Cardiac fibroblast (primary cell): ENCODE measurements at places on chromosomes 3 and 15.

DNA sequence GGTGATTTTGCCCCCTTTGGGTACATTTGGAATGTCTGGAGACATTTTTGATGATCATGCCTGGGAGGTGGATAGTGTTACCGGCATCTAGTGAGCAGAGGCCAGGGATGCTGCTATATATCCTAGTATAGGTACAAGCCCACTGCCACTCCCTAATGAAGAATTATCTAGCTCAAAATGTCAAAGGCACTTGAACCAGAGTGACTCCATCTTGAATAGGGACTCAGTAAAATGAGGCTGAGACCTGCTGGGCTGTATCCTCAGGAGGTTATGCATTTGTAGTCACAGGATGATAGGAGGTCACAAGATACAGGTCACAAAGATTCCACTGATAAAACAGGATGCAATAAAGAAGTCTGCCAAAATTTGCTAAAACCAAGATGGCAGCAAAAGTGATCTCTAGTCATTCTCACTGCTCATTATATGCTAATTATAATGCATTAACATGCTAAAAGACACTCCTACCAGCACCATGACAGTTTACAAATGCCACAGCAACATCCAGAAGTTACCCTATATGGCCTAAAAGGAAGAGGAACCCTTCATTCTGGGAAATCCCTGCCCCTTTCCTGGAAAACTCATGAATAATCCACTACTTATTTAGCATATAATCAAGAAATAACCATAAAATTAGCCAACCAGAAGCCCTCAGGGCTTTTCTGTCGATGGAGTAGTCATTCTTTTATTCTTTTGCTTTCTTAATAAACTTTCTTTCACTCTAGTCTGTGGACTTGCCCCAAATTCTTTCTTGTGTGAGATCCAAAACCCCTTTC, 40.0 kb upstream of the FAM3D start:
- DNase-seq, result no peak

DNA sequence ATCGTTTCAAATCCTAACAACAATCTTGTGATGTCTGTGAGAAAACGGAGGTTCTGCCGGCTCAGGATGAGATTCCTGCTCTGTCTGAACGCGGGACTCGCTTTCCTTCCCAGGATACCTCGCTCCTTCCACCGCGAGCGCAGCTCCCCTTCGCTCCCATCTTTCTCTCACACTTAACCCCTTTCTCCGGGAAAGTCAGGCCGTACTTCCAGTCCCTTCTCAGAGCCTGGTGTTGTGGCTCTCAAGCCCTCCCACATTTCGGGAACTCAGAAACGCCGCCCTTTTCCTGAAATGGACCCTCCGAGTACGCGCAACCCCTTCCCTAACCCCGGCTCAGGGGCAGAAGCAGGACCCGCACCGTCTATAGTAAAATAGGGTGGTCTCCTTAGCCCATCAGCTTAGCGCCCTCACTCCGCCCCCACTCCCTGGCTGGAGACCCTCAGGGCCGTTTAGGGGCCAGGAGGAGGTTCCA, 378 bp upstream of the FEM1B start:
- no peak for DNase-seq

DNA sequence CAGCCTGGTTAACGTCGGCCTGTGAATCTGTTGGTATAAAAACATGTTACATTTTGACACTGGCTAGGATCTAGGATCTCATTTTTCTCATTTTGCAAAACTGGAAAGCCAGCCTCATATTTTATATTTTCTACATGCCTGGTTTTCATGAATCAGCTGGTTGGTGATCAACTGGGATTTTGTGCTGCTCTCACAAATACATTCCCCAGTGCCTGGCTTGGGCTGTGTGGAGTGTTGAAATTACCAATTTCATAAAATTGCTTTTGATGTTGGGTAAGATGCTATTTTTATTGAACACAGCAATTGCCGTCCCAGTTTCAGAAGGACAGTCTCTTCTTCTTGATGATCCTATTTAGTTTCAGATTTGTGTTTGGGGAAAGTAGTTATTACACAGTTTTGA, 604.3 kb downstream of the TAFA4 start:
- DNase-seq, result no peak

DNA sequence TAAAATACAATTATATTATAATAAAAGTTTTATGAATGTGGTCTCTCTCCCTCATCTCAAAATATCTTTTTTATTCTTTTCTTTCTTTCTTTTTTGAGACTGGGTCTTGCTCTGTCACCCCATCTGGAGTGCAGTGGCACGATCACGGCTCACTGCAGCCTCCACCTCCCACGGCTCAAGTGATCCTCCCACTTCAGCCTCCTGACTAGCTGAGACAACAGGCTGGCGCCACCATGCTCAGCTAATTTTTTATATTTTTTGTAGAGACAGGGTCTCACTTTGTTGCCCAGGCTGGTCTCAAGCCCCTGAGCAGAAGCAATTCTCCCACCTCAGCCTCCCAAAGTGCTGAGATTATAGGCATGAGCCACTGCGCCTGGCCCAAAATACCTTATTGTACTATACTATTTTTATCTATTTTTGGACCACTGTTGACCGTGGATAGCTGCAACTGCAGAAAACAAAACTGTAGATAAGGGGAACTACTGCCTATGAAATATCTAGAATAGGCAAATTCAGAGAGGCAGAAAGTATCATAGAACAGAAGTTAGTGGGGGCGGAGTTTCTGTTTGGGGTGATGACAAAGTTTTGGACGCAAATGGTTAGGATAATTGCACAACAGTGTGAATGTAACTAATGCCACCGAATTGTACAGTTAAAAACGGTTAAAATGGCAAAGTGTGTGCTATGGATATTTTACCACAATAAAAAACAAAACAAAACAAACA, 66.6 kb downstream of the SLC12A8 start:
- peak; percentile 89 for DNase-seq

DNA sequence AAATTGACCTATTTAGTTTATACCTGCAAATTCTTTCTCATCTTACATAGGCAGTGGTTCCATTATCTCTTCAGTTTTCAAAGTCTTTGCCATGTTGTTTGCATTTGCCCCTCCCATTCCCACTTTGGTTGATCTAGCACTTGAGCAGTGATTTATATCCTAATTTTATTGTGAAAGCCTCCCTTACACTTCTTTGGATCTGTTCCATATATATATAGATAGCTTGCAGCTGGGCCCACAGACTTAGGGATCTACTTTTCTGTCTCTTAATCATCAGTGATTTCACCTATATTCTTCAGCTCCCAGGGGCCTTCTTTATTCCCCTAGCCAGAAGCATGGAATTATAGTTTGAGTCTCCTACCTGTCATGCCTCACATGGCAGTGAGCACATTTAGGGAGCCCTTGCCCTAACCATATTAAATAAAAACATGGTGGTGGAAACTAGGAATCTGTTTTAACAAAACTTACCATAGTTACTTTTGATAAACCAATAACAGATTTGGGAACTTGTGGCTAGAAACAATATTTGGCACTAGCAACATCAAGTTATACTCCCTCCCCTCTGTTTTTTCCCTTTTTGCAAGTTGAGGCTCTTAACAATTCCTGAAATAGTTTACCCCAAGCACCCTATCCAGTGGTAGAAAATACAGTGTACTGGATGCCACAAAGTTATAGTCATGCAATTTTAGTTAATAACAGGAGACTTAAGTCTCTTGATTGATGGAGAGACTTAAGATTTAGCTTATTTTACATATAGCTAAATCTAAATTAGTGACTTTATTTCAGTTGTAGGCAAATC, 41.7 kb downstream of the ARIH1 start:
- peak; percentile 39 for DNase-seq

- DNase-seq, result peak; percentile 76
These were observed 136.6 kb downstream of the TMCC1 start for GRCh38 chr3:129756871-129757270.

DNA sequence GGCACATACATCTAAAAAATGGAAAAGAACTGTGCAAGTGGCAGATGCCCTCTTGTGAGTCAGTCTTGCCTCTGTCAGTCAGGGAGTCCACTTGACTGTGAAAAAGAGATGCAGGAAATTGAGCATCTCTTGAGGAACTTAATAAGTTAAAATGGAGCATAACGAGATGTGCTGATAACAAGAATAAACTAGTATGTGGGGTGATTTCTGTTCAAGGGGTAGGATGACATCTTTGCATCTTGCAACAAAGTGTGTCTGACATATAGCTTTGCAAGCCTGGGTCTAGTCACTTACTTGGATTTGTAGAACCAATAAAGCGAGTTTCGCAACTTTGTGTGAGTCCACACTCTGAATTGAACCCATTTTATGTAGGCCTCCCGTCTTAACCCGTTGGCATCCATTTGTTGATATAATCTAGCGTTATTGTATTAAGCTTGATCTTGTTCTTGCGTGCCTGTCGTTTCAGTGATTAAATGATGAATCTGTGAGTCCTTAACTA, 2.2 kb downstream of the USP3 start:
- DNase-seq, result no peak

DNA sequence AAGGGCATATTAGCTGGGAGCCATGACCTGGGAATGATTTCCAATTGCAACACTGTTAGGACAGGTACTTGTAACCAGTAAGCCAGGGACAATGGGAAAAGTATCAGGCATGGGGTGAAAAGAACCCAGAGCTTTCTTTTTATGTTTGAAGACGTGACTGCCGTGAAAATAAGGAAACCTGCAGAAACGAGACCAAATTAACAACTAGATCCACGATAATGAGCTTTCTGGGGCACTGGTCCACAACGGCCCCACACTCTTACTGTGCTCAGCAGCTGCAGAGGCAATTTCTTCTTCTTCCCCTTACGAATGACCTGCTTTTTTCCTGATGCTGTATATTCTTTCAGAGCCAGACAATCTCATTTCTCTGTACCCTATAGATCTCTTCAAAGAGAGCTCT, 11.4 kb downstream of the C3orf49 start:
- no peak for DNase-seq

DNA sequence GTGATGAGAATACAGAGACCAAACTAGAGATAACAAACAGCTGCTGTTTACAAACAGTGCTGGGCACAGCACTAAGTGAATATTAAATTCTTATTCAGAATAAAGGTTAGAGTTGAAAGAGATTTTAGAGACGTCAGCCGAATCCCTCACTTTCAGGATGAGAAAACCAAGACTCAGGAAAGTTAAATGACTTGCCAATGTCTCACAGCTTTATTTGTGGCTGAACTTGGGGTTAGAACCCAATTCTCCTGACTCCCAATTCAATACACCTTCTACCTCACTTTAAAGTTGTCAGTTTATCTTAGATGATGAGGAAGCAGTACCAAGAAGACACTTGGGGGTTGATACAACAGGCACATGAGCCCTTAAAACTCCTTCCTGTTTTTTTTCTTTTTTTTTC, 180.9 kb downstream of the GAP43 start:
- DNase-seq, result no peak

- DNase-seq, result peak; percentile 68
These were observed 42.2 kb downstream of the CLDN18 start for GRCh38 chr3:138051947-138052802.

GRCh38 chr15:98903377-98904018, 104.1 kb downstream of the PGPEP1L start:
- peak; percentile 45 for DNase-seq

DNA sequence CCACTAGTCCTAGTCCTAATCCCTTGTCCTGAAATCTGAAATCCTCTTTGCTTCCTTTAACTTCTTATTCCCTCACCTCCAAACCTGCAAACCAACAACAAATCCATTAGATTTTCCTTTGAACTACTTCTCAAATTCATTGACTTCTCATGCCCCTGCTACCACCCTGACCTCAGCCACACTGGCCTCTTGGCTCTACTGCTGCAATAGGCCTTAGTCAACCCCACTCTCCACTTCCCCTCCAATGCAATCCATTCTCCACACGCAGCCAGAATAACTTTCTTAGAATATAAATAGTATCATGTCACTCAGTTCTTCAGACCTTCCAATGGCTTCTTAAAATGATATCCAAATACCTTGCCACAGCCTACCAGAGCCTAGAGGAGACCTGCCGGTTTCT, 131.1 kb upstream of the GADL1 start:
- DNase-seq, result no peak

- DNase-seq, result peak; percentile 22
These were observed 141.4 kb downstream of the TBL1XR1 start for GRCh38 chr3:177055605-177056571.

GRCh38 chr3:43998370-43998835, 243.3 kb upstream of the TOPAZ1 start:
- no peak for DNase-seq

DNA sequence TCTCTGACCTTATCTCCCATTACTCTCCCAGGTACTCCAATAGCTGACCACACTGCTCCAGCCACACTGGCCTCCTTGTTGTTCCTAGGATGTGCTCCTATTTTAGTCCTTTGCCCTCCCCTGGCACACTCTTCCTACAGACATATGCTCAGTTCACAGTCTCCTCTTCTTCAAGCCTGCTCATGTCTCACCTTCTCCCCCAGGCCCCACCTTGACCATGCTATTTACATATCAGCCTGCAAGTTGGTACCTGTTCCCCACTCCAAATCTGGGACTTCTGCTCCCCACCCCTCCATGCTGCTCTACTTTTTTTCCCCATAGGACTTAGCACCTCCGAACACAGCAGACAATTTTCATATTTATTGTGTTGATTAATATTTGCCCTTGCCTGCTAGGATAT, 84.9 kb upstream of the BCL6 start:
- DNase-seq, result no peak

GRCh38 chr15:35545316-35545823, 595 bp downstream of the DPH6 start:
- peak; percentile 70 for DNase-seq

- no peak for DNase-seq
These were observed 13.0 kb upstream of the CACNA2D2 start for GRCh38 chr3:50516440-50516871.

DNA sequence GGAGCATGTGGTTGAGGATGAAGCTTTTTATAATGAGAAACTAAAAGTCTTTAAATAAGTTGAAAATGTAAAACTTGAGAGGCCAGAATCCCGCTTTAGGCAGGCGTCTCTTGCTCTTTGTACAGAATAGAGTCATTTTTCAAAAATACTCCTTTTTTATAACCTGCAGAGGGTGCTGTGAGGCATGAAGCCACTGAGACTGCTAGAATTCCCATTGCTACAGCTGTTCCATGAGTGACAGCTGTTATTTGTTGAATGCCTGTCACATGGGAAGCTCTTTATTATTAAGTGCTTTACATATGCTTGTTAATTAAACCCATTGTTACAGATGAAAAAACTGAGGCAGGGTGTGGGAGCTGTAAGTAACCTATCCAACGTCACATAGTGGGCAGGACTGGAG, 18.5 kb downstream of the MINAR1 start:
- no peak for DNase-seq

DNA sequence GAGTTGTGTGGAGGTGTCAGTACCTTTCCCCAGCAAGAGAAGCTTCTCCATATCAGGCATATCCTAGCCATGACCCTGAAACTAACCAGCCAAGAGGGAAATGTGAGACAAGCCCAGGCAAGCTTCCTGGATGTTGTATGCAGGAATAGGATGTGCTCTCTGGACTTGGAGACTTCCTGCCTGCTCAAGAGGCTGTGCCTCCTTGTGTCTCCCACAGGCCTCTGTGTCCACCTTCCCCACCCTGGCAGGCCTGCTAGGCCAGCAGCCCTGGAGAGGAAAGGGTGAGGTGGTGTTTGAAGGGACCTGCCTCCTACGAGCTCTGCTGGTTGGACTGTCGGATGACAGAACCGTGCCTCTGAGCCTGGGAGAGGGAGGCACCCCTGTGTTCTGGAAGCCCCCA, 2.1 kb upstream of the DYNLT2B start:
- no peak for DNase-seq
